NCI-H1092 (cell line): ENCODE measurements at places on chromosomes 12 and 14.

DNA sequence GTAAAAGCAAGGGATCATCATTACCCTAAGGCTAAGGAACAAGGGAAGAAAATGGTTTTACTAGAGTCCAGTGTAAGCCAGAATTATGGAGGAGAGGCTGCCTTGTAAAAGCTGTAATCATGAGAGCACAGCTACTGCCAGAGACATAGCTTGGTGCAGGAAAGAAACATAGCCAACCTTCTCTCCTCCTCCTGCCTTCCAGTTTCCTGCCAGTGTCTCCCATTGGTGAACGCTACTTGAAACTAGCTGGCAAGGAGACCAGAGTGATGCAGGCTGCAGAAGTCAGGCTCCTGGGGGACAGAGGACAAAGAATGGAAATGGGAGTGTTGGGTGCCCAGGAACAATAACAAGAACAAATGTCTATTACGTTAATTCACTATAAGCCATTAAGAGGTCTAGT, 158.5 kb downstream of the NELL2 start:
- DNase-seq = no peak

- DNase-seq = no peak
Observed at GRCh38 chr14:96267916-96268315, 11.9 kb downstream of the BDKRB1 start.

GRCh38 chr12:2256915-2257314, 204.1 kb downstream of the CACNA1C start:
- no peak for DNase-seq

- no peak for DNase-seq
Observed at GRCh38 chr12:24285448-24285847, 336.0 kb upstream of the SOX5 start.

DNA sequence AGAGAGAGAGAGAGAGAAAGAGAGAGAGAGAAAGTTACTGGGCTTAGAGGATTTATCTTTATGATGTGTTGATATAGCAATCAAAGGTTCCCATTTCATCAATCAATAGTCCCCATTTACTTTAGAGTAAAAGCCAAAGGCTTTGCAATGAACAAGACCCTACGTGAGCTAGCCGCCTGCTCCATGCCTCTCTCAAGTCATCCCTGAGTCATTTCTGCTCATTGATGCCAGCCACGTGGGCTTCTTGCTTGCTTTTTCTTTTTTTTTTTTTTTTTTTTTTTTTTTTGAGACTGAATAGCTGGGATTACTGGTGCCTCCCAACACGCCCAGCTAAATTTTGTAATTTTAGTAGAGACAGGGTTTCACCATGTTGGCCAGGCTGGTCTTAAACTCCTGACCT, 70.9 kb downstream of the GPR135 start:
- no peak for DNase-seq

- no peak for DNase-seq
Observed at GRCh38 chr12:63843254-63843720, 1.2 kb upstream of the SRGAP1 start.

DNA sequence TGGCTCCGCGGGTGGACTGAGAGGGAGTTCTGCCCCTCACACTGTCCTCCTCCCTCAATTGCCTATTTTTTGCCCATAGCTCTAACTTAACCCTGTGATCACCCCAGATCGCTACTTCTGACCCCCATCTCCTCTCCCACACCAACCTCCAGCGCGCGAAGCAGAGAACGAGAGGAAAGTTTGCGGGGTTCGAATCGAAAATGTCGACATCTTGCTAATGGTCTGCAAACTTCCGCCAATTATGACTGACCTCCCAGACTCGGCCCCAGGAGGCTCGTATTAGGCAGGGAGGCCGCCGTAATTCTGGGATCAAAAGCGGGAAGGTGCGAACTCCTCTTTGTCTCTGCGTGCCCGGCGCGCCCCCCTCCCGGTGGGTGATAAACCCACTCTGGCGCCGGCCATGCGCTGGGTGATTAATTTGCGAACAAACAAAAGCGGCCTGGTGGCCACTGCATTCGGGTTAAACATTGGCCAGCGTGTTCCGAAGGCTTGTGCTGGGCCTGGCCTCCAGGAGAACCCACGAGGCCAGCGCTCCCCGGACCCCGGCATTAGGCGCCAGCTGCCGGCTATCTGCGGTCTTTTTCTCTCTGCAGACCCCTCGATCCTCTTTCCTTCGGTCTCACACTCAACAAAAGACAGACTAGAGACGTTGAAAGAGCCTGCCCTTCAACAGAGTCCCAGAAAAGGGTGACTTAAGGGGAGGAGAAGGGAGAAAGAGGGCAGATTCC, 3.0 kb upstream of the TBX3 start:
- no peak for DNase-seq
